ENCODE measurements at places on chromosomes 3 and 15.

DNA sequence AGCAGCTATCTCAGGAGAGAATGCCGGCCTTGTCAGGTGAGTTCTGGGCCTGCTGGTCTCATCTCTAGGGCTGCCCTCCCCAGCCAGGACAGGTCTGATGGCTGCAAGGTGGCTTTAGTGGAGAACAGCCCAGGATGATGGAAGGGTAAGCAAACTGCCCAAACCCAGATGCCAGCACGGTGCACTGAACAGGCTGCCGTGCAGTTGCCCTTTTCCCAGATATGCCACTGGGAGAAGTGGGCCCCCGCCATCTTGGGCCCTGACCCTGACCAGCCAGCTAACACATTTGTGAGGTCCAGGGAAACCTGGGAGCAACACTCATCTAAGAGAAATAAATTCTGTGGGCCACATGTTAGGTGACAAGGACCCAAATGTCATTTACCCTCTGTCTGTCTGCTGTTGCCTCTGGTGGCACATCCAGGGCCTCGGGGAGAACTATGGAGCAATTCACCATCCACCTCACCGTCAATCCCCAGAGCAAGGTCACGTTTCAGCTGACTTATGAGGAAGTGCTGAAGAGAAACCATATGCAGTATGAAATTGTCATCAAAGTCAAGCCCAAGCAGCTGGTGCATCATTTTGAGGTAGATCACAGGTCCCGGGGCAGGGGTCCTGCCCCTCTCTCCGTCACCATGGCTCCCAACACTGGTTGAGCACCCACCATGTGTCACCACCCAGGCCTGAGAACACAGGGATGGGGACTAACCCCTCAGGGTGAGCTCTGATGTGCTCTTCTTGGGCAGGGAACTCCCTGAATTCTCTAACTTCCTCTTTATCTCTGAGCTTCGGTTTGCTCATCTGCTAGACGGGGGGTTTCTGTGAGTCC, 1.8 kb downstream of the ITIH1 start:
- no peak for DNase-seq

DNA sequence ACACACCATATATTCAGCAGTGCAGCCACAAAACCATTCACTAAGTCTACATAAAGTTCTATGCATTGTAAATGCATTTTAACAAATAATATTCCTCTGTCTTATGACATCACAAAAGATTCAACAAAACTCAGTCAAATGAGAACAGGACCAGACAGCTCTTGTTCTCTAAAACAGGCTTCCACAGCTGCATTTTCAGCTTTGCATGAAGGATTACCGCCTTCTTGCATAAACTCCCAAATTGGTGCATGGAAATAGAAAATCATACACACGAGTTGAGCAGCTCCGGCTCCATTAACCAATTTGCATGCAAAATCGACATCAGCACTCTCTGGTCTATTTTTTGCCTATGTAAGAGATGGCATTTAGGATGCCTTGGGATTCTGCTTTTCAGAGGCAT, 66.4 kb downstream of the RFTN1 start:
- DNase-seq: no peak

- DNase-seq: no peak
Observed at GRCh38 chr3:184593928-184594303, 32.3 kb downstream of the EPHB3 start.

- DNase-seq: no peak
Observed at GRCh38 chr3:157669416-157669815, 166.2 kb upstream of the VEPH1 start.

DNA sequence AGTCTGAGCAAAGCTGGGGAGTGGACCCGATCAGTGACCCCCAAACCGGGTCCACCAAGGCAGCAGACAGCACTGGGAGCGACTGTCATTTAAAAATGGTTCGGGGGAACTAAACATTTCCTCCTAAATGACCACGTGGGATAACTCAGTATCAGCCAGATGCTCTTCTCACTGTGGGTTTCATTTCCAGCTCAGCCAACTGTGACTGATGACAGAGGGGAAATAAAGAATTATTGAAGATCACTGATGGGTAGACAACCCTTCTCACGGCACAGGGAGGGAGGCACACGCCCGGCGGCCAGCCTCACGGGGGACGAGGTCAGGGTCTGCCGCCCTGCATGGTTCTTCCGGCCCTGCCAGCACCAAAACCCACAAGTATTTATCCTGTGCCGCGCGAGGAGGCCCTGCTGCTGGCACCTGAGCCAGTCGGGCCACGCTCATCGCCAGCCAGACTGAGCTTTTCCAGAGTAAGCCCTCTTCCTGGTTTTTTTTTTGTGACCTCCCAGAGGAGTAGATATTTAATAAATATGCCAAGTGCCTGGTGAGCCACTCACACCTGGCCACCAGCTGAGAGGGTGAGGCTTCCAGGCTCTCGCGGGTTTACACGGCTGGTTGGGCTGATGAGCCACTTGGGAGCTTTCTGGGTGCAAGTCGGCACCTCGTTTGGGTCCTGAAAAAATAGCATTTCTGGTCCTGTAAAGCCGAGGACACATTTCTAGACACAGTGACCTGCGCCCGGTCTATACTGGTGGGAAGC, 6.2 kb downstream of the MELTF start:
- peak; percentile 55 for DNase-seq

DNA sequence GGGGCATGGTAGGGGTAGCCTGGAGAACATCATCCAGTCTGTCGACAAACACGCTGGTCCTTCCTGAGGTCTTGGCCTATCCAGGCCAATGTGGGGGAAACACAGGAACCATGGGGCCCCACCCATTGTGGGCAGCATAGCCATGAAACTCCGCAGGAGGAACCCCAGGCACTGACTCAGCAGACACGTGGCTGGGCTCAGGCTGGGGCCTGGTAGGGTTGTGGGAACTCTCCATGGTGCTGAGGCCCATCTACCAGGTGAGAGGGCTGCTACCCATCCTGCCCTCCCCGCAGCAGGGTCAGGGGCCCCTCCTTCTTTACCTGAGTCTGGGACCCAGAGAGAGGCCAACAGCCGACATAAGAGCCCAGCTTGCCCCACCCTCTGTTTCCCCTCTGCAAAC, 22.6 kb upstream of the CACNA2D2 start:
- DNase-seq: no peak

- DNase-seq: no peak
Observed at GRCh38 chr3:37309921-37310665, 135.7 kb upstream of the LRRFIP2 start.

Data from NCI-H2029 treated with DMSO at 0.1 percent for 48 hours (cell line).